ENCODE measurements at places on chromosomes 3 and 15.

- no peak for DNase-seq
Observed at GRCh38 chr3:65094723-65095122, 406.9 kb upstream of the ADAMTS9 start.

DNA sequence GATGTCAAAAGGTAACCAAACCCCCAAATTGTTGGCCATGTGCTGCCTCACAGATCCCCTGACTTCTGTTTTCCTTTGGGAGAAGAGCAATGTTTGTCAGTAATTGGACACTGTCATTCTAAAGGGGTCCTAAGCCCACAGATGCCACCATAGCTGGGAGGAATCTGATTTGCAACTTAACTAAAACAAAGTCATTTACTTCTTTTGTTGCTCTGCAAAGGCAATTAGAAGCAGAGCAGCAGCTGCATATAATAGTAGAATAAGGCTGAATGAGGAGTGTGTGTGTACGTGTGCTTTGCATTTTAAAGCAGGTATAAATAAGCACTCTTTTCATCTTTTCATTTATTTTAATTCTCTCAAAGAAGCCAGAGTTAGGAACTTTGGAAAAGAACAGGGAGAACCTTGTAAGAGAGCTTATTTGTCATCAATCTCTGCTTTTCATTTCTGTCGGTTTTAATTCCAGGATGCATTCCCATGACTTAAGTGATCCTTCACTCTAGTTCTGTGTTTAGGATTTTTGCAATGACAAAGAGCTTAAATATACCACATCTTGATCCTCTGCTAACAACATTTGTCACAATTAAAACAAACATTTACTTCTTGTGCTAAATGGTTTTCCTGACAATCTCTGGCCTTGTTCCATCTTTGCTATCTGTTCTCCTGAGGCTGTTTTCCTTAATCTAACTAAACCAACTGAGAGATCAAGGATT is 530.2 kb upstream of the CBLB start:
- no peak for DNase-seq

- DNase-seq, result no peak
Observed at GRCh38 chr3:86890741-86891396, 100.1 kb downstream of the VGLL3 start.

DNA sequence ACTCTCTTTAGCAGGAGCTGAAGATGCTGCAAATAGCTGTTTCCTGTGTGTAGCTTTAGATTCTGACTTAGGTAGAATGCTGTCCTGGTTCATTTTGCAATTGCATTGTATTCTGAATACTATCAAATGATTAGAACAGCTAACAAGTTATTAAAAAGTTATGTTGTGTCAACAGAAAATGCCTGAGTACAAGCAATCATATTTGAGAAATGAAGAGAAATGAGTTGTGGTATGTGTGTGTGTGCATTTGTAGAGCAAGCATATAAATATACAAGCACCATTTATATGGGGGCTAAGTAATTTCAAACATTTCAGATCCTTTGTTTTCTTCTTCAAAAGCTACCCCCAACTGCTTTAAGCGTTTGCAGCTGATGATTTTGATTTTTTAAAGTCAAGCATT is 7.8 kb downstream of the ZIC1 start:
- no peak for DNase-seq

- no peak for DNase-seq
Observed at GRCh38 chr3:45524565-45524964, 70.0 kb upstream of the LIMD1 start.

DNA sequence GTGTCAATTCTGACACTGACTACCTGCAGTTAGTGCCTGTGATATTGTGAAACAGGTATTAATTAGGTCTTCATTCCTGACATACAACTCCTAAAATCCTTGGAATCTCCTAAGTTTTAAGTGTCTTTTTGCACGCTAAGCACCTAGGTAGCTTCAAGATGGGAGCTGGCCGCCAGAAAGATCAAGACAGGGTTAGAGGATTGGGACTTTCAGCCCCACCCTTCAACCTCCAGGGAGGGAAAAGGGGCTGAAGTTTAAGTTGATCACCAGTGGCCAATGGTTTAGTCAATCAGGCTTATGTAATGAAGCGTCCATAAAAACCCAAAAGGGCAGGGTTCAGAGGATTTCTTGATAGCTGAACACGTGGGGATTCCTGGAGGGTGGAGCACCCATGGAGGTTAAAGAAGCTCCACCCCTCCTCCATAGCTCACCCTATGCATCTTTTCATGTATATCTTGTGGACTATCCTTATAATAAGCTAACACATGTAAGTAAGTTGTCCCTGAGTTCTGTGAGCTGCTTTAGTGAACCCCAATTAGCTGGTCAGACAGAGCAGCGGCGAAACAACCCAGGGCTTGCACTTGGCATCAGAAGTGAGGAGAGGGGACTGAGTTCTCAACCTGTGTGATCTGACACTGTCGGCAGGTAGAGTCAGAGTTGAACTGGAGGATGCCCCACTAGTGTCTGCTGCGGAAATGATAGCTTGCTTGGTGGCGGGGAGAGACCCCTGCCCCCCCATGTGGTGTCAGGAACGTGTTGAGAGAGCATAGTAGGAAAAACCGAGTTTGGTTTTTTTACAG is 12.8 kb upstream of the SRP14 start:
- no peak for DNase-seq

DNA sequence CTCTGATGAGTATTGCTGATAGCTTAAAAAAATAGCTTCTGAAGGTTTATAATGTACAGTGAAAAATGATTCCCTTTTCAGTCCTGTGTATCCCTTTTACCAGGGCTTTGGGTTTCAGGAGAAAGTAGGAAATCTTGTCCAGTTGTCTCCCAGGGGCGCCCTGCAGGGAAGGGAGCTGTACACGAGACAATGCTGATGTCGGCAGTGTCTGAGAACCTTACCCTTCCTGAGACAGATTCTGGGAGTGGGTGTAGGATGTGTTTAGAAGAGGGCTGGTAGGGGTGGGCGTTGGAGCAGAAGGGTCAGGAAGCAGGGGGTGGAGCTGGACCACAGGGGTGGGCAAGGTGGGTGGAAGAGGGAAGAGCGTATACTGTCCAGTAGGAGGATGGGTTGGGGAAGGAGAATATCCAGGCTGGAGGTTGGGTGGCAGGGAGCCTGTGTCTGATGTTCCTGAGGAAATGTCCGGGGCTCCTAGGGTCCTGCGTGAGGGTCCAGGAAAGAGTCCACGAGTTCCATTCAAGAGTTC is 5.6 kb downstream of the THPO start:
- DNase-seq, result no peak

DNA sequence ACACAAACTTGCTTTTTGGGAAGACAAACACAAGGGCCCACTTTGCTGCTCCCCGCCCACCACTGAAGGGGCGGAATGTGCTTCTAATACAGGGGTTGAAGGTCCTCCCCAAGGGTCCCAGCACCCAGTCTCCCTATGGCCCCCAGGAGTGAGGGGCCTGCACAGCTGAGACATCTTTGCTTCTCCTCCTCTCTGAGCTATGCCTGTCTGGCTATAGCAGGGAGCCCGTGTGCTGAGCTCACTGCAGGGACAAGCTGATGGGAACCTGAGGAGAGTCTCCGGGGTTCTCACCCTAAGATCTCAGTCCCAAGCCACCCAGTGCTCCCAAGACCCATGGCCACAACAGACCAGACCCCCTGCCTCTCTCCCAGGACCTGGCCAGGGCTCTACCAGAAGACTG is 61.1 kb upstream of the ACAN start:
- no peak for DNase-seq

DNA sequence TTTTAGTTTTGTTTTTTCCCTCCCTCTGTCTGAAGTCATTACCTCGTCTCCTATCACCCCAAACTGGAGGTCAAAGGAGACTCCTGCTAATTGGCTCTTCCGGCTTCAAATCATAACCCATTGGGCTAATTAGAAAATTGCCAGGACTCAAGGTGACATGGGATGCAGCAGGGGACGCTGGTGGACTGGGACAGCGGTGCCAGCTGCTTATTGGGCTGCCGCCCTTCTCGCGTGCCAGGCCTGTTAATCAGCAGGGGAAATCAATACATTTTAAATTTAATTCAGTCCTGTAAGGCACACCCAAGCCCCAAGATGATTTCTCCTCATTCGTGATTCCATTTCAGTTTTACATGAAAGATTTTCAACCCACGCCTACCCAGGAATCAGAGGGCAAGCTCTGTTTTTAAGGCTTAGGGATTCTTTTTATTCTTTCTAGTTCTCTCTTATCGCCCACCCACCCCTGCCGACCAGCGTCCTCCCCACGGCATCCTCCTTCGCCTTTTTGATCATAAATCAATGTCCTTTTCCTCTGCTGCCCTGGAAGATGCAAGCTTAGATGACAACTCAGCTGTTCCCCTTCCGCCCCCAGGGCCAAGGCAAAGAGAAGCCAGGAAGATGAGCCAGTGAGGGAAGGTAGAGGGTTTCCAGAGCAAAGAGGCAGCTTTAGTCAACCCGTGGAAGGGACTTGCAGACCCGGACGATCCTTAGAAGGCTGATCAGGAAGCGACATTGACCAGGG is 329.6 kb downstream of the UACA start:
- no peak for DNase-seq

DNA sequence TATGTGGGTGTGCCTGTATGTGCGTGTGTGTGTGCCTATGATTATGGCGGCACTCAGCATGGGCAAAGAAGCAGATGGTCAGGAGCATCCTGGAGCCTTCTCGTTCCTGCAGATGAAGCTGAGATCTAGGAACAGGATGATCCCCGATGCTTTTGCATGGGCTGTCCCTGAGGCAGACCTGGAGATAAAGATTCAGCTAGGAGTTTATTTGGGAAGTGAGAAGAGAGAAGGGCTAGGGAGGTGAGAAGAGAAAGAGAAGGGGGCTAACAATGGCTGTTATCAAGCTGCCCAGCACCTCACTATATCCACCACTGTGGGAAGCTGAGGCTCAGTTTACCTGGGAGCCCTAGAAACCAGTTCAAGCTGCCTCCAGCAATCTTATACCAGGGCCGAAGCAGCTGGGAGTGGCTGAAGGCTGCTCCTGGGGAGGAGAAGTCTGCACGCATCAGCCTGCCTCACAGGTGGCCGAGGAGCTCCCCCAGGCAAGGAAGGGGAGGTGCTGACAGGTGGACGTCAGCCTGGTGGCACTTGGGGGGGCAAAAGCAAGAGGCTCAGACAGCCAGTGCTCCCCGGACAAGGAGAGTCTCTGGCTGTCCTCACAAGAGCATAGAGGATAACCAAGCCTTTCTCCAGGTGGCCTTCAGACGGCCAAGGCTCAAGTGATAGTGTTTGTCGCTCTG is 94.0 kb upstream of the IQSEC1 start:
- no peak for DNase-seq

DNA sequence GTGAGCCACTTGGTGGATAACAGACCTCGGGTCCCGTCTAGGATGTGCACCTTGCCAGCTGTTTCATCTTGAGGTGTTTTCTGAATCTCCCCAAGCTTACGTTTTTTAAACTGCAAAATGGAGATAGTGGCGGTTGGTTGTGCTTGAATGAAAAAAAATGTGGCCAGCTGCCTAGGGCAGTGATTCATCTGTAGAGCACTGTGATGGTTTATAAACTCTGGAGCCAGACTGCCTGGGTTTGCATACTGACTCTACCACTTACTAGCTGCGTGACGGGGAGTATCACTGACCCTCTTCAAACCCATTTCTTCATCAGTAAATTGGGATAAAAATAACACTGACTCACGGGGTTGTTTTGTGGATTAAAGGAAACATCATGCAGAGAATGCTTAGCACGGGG is 159.1 kb downstream of the CHL1 start:
- no peak for DNase-seq

DNA sequence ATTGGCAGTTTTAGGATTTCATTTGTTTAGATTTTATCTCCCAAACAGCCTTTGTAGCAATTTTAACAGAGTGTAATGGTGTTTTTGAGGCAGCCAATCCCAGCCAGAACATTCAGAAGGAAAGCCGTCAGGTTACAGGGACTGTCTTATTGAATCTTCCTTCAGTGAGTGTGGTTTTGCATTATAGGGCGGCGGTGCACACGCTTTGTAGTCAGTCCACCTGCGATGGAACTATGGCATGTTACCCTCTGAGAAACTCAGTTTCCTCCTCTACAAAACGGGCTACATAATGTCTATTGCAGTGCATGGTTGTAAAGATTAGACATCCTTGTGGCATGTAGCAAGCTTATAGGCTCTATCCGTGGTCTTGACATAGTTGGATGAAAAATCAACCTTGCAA is 1.0 kb downstream of the LRRC28 start:
- no peak for DNase-seq

DNA sequence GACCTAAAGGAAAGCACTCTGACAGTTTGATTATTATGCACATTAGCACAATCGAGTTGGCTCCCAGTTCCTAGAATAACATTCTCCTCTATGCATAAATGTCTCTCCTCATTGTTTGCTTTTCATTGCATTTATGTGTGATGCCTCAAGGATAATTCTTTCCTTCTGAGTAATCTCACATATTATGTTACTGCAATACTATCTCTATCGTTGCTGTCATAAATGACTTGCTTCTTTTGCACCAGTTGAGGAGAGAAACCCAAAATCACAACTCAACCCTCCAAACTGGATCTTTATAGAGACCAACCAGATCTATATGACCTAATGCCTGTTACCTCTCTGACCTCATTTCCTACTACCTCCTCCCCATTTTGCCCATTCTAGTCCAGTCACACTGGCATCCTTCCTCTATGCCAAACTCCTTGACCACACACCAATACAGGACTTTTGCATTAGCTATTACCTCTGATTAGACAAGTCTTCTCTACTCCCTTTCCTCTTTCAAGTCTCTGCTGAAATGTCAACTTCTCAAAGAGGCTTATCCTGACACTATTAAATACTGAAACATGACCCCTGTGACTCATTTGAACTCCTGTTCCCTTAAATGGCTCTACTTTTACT is 1026.0 kb downstream of the TUSC7 start:
- DNase-seq, result no peak

DNA sequence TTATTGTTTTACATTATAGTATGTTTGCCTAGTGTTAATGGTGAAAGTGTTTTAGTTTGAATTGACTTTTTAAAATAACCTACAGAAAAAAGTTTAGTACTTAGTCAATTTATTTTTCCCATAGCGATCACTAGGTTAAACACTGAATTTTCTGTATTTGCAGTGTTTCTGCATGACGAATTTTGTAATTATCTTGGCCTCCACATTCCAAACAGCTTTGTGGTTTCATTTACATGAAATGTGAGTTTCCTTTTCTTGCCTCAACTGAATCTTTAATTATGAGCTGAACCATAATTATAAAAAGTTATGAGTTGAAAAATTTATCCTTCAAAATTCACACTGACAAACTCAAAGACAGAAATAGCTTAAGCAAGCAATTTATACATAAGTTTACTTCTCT is 235.5 kb downstream of the CTNNB1 start:
- DNase-seq, result no peak
